ENCODE measurements at places on chromosomes 5 and 9. TPM values are rescaled to one million over a fixed set of nuclear protein-coding genes. Genes with fewer than 3 reads are reported as not detected.
A peak's percentile ranks its signal among the peaks of the same experiment; 100 is the strongest.

- peak overlapping the region; percentile 85 for H3K27ac ChIP-seq
- H3K4me1 ChIP-seq = peaks cover 91% of the 10 kb centered on the region
- H3K36me3 ChIP-seq = no peaks in the 10 kb centered on the region
- no peak for DNase-seq
- H3K4me3 ChIP-seq = no peak overlapping the region
- no peaks in the 10 kb centered on the region for H3K27me3 ChIP-seq
Measured at GRCh38 chr5:68264024-68264956, 48.7 kb downstream of the PIK3R1 start.

DNA sequence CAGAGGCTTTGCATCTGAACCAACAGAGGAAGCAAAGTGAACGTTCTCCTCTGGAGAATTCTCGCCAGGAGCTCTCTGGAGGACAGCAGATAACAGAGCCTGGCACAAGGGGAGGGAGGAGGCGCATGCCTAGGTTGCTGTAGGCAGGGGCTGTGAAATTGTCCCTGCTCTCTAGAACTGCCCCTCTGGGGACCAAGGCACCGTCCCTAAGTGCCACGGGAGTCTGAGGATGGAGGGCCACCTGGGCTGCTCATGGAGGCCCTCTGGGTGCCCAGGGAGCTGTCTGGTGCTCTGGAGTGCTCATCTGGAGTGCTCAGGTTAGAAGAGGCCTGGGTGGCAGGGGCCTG, 77.6 kb downstream of the CACNA1B start:
- no peak for DNase-seq
- no peaks in the 10 kb centered on the region for H3K4me1 ChIP-seq
- peaks cover 21% of the 10 kb centered on the region for H3K27me3 ChIP-seq

DNA sequence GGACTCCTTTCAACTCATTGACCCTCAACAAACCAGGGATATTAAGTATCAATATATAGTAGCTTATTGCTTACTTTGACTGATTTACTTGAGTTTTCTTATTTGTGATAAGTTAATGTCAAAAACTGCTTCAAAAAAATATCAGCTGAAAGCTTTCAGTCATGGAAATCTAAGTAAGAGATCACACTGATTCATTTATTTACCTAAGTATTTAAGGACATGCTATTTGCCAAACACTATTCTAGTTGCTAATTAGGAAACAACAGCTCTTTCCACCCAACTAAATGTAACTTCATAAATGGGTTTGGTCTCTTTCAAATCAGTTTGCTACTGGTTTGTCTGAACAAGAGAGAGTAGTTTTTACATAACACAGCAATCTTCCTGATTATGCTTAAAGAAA, 48.2 kb downstream of the CHD1 start:
- H3K4me3 ChIP-seq = no peak overlapping the region
- H3K4me1 ChIP-seq = no peaks in the 10 kb centered on the region
- no peaks in the 10 kb centered on the region for H3K27me3 ChIP-seq

The OR1Q1 gene
- total RNA-seq = not detected

- no peak for DNase-seq
- H3K4me3 ChIP-seq = no peak overlapping the region
- no peak overlapping the region for H3K27ac ChIP-seq
- no peaks in the 10 kb centered on the region for H3K27me3 ChIP-seq
- H3K4me1 ChIP-seq = peaks cover 2% of the 10 kb centered on the region
- H3K36me3 ChIP-seq = no peaks in the 10 kb centered on the region
Measured at GRCh38 chr5:10288592-10289219, 19.0 kb downstream of the CMBL start.

DNA sequence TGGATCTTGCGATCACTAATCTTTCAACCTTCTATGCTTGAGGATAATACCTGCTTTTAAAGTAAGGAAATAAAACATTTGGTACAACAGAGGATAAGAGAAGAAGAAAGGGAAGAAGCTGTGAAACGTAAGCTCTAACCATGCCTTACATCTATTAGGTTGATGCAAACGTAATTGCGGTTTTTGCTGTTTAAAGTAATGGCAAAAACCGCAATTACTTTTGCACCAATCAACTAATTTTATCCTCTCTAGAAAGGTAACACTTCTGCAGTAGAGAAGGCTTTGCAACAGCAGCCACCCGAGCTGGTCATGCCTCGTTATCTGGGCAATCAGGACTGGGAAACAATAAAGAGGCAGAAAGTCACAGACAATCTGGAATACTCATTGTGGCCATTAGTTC, 224.1 kb downstream of the MED10 start:
- H3K27ac ChIP-seq = no peak overlapping the region
- no peaks in the 10 kb centered on the region for H3K27me3 ChIP-seq
- no peak overlapping the region for H3K4me3 ChIP-seq

GRCh38 chr5:174741352-174741751, 17.0 kb downstream of the MSX2 start:
- no peak for DNase-seq
- H3K36me3 ChIP-seq = no peaks in the 10 kb centered on the region
- no peak overlapping the region for H3K27ac ChIP-seq
- H3K4me3 ChIP-seq = no peak overlapping the region
- peaks cover 2% of the 10 kb centered on the region for H3K27me3 ChIP-seq

- no peak overlapping the region for H3K27ac ChIP-seq
- H3K4me1 ChIP-seq = peaks cover 82% of the 10 kb centered on the region
- H3K27me3 ChIP-seq = no peaks in the 10 kb centered on the region
- no peak for DNase-seq
- H3K4me3 ChIP-seq = no peak overlapping the region
Measured at GRCh38 chr9:109095321-109095720, 24.4 kb downstream of the TMEM245 start.

GRCh38 chr9:129174102-129174723, 3.8 kb downstream of the IER5L start:
- peak; percentile 98 for DNase-seq
- H3K27ac ChIP-seq = peak overlapping the region; percentile 92
- no peaks in the 10 kb centered on the region for H3K27me3 ChIP-seq
- H3K36me3 ChIP-seq = peaks cover 5% of the 10 kb centered on the region

- H3K36me3 ChIP-seq = no peaks in the 10 kb centered on the region
- no peak for DNase-seq
Measured at GRCh38 chr9:114908104-114908622, 22.2 kb downstream of the TNFSF8 start.
